ENCODE measurements at places on chromosomes 5 and 9.
A peak's percentile ranks its signal among the peaks of the same experiment; 100 is the strongest.

GRCh38 chr5:126462239-126463014 is 39.2 kb downstream of the GRAMD2B start:
- peak; percentile 40 for DNase-seq

- DNase-seq = no peak
Observed at GRCh38 chr9:124017929-124018729, 6.6 kb downstream of the LHX2 start.

- DNase-seq = no peak
Observed at GRCh38 chr5:135715267-135716055, 119.0 kb upstream of the SLC25A48 start.

DNA sequence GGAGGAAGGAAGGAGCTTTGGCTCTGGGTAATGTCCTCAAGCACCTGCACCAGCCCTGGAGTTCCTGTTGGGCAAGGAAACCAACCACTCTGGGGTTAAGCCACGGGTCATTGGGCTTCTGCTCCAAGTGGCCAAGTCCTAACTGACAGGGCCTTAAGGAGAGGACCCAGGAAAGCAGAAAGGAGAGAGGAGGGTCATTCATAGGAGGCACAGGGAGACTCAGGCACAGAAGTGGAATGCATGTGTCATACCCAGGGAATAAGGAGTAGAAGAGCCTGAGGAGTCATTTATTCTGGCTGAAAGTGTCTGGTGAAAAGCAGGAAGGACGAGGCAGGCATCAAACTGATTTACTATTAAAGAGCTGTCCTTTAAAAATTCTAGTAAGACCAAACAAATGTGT is 129.2 kb downstream of the DMRT2 start:
- no peak for DNase-seq

DNA sequence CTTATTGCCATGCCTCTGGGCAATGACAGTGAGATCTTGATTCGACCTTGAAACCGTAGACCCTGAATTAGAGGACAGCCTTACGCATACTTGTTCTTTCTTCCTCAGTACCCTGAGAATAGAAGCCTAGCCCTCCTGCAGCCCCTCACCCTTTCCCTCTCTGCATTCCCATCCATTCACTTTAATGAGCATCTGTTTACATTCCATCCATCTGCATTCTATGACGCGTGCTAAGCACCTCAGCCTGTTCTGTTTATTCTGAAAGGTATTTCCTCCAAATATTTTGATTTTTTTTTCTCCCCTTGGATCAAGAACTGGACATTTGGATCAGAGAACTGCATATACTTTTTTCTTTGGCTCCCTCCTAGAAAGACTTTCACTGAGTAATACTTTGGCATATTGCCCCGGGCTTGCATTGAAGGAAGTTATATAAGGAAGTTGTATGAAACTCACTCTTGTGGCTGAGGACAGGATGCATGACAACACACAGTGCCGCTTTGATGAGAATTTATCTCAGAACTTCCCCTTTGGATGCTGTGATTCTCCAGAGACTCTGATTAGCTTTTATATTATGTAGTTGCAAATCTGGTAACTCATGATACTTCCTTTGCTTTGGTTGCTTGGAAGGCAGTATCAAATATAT is 15.7 kb downstream of the TMEM8B start:
- DNase-seq = peak; percentile 94

GRCh38 chr9:88587182-88587581 is 52.2 kb downstream of the NXNL2 start:
- DNase-seq = no peak

GRCh38 chr9:91758491-91758981 is 191.5 kb downstream of the ROR2 start:
- DNase-seq = peak; percentile 58

DNA sequence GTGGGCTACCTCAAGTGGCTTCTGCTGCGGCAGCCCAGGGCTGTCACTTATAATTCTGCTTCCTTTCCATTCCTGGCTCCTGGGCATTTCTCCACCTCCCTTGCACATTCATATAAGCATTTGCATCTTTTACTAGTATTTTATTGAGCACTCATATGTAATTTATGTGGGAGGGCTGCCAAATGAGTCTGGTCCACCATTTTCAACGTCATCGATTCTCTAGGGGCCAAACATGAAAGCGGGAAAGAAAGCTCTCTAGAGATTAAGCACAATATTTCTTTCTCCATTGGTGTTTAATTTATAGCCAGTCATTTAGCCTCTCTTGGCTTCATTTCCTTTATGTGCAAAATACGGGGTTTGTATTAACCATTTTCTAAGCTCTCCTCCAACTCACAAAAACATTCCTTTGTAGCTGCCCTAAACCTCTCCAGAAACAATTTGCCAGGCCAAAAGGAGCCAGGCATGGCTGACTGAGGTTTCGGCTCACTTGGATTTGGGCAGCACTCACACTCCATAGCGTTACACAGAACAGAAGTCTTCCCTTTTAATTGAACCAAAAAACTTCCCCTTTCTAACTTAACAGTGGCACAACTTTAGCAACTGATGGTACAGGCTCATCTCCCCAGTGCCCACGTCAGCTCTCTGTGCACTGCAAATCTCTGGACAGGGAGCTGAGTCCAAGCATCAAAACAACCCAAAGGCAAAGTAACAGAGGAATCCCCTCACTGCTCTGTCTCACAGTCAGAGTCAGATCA is 183.5 kb downstream of the ROR2 start:
- DNase-seq = no peak

DNA sequence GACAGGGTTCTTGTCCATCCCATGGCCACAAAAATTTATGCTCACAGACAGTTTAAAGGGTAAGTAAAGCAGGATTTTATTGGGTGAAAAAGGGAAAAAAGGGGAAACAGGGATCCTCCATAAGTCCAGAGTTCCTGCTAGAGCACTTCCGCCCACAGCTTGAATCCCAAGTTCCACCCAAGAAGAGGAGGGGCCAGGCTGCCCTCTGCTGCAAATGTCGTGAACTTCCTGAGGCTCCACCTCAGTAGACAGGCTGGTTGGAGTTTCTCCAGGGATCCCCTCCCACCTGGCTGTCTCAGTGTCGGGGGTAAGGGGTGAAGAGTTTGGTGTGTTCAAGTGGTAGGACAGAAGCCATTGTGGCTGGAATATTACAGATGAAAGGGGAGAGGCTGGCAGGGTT is 275.0 kb upstream of the SGCD start:
- DNase-seq = no peak

DNA sequence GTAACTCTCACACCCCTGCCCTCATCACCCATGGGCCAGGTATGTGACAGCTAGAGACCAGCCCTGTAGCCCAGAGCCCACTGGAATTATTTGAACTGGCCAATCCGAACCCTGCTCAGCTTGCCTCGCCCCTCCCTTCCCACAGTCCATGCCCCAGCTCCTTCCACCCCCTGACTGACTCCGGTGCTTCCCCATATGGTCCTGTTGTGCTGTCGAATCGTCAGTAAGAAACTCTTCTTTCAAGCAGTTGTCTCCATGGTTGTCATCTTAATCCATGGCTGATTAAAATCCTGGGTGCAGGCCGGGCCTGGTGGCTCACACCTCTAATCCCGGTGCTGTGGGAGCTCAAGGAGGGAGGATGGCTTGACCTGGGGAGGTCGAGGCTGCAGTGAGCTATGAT is 118.5 kb downstream of the COL23A1 start:
- DNase-seq = no peak
